Ovary (tissue), 10 donors: ENCODE measurements at places on chromosomes 16 and 17. TPM values are rescaled to one million over a fixed set of nuclear protein-coding genes. Genes with fewer than 3 reads are reported as not detected.

Gene C1QTNF8
- polyA plus RNA-seq = not detected

GRCh38 chr17:71338396-71338795, 782.4 kb upstream of the SOX9 start:
- H3K27me3 ChIP-seq = no peaks in the 10 kb centered on the region
- no peaks in the 10 kb centered on the region for H3K36me3 ChIP-seq
- DNase-seq = no peak

- H3K4me3 ChIP-seq = no peak overlapping the region
- no peak for DNase-seq
- peaks cover 5% of the 10 kb centered on the region for H3K4me1 ChIP-seq
- no peaks in the 10 kb centered on the region for H3K36me3 ChIP-seq
Measured at GRCh38 chr16:70342016-70342415, 4.7 kb upstream of the DDX19A start.

GRCh38 chr17:66576473-66576872, 258.4 kb upstream of the CACNG5 start:
- no peaks in the 10 kb centered on the region for H3K36me3 ChIP-seq
- no peaks in the 10 kb centered on the region for H3K27me3 ChIP-seq
- H3K4me1 ChIP-seq = peaks cover 19% of the 10 kb centered on the region
- no peak overlapping the region for H3K4me3 ChIP-seq
- no peak for DNase-seq

Gene C17orf78
- polyA plus RNA-seq = not detected

- H3K27ac ChIP-seq = no peak overlapping the region
- DNase-seq = no peak
- peaks cover 4% of the 10 kb centered on the region for H3K4me1 ChIP-seq
- H3K4me3 ChIP-seq = peak overlapping the region; percentile 92
- H3K27me3 ChIP-seq = no peaks in the 10 kb centered on the region
- no peaks in the 10 kb centered on the region for H3K36me3 ChIP-seq
Measured at GRCh38 chr17:65054602-65055001, 1.9 kb downstream of the GNA13 start.

Gene NPTX1
- 0.02 TPM for polyA plus RNA-seq

DNA sequence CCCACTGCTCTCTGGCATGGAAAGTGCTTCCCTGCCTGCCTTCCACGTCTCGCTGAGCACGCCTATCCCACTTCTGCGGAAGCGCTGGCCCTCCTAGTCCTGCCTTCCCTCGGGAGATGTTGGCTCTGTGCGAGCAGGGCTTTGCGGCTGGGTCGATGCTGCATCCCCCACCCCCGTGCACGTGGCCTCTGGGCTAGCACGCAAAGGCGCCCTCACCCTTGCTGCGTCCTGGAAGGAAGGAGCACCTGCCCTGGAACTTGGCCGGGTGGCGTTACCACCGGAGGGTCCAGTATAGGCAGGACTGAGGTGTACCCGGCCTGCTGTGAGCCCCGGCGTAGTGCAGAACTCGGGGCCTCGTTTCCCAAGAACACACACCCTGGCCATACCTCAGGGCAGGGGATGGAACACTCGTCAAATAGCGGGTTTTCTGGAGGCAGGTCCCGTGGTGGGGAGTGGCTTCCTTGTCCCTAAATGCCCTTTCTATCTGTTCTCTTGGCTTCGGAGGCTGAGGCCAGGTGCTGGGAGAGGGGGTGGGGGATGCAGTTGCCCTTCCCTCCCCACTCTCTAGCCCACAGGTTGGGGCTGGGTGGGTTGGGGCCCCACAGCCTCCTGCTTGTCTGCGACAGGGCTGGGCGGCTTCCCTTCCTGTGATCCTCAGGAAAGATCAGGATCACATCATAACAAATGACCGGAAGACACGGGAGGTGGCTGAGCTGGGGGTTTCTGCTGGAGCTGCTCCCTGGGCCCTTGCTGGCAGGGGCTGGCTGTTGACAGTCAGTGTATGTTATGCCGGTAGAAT, 17.4 kb downstream of the BAIAP2 start:
- no peak for DNase-seq
- H3K27me3 ChIP-seq = no peaks in the 10 kb centered on the region
- no peak overlapping the region for H3K27ac ChIP-seq
- no peak overlapping the region for H3K4me3 ChIP-seq
- H3K36me3 ChIP-seq = no peaks in the 10 kb centered on the region

- DNase-seq = no peak
- no peaks in the 10 kb centered on the region for H3K4me1 ChIP-seq
- no peaks in the 10 kb centered on the region for H3K36me3 ChIP-seq
Measured at GRCh38 chr16:28558456-28558855, 4.7 kb downstream of the SGF29 start.
